ENCODE measurements at places on chromosomes 5 and 9.

DNA sequence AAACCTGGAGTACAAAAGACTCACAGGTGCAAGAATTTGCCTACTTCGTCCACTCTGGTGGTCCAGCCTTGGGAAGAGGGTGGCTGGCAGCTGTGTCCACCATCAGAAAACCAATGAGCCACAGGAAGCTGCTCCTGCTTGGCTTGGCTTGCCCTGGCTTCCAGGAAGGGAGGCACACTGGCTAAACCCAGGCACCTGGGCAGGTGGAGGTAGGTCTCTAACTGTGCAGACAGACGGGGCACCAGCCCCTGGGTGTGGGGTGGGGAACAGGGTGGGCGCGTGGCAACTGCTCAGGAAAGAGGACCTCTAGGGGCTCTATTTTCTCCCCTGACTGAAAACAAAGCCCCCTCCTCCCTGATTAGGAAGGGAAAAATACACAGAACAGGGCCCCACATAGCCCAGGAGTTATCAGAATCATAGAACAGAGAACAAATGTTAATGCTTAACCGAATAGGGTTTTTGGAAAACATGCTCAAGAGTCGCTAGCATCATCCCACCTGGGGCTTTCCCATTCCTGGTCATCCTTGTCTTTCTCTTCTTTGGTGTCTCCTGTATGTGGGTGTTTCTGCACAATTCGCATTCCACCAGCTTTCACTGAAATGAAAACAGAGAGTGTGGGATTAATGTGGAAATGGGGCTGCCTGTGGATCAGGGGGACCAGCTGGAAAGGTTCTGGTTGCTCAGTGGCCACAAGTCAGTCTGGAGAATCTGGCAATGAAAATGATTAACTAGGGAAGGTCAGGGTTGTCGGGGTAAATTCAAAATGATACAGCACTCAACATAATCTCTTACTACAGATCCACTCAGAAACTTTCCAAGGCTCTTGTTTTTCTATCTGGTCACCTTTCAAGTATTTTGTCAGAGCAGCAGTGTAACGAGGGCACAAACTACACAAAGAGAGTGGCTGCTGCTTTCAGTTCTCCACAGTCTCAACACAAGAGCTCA, 13.1 kb downstream of the DAP start:
- DNase-seq, result no peak

DNA sequence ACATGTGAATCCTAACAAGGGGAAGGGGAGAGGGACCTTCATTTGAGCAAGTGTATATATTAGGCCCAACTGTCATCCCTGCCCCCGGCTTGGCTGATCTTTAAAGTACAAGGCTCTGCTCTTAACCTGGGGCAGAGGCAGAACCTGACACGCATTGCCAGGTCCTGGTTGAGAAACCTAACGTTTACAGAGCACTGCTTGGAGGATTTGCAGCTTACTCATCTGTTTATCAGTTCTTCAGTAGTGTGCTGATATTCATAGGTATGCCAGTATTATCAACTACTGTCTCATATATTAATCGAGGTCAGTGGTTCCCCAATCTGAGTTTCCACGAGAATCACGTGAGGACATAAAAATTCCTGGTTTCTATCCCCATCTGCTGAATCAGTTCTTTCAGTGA, 50.4 kb downstream of the ACO1 start:
- DNase-seq, result no peak

GRCh38 chr5:134530301-134531077, 5.0 kb downstream of the JADE2 start:
- no peak for DNase-seq

DNA sequence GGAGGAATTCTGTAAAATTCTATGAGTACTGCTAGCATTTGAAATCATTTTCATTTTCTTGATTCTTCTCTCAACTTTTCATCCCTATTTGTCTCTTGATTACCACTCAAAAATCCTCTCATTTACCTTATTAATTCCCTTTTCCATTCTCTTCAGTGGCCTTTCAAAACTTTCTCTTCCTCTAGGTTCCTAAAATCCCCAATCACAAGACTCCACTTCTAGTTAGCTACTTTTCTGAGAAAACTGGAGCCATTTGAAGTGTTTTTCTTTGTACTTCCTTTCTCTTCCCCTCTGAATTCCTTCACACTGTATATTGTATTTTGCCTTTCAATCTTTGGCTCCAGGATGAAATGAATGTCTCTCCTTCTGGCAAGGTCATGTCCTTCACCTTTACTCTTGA, 61.3 kb upstream of the NR4A3 start:
- no peak for DNase-seq

GRCh38 chr5:41648996-41649395, 138.6 kb upstream of the PLCXD3 start:
- DNase-seq, result no peak

DNA sequence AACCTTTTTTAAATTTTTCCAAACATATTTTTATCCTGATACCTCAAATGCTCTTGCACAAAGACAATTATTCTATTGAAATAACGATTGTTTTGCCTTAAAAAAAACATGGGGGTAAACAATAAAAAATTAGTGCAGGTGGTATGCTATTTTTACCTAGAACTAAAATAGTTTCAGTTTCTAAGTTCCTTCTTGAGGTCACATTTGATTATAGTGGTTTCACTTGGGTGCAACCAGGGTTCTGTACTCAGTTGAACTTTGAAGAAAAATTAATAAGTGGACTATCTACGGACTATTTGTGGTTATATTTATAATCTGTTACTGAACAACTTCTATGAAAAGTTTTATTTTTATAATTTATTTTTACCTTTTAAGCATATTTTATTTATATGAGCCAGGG, 387.1 kb upstream of the IZUMO3 start:
- no peak for DNase-seq

DNA sequence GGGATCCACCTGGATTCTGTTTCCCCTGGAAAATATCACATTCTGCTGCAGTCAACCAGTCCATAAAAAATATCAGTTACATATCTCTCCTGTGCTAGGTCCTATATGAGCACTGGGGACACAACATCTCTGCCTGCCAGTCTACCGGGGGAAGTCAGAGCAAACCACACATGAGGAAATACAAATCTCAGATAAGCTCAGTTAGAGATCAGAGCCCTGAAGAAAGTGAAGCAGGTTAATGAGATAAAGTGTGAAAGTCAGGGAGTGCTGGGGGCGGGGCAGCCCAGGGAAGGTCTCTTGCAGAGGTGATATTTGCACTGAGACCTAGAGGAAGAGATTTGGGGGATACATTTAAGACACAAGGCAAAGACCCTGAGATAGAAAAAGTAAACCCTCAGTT, 67.8 kb upstream of the SLC1A1 start:
- DNase-seq, result no peak

DNA sequence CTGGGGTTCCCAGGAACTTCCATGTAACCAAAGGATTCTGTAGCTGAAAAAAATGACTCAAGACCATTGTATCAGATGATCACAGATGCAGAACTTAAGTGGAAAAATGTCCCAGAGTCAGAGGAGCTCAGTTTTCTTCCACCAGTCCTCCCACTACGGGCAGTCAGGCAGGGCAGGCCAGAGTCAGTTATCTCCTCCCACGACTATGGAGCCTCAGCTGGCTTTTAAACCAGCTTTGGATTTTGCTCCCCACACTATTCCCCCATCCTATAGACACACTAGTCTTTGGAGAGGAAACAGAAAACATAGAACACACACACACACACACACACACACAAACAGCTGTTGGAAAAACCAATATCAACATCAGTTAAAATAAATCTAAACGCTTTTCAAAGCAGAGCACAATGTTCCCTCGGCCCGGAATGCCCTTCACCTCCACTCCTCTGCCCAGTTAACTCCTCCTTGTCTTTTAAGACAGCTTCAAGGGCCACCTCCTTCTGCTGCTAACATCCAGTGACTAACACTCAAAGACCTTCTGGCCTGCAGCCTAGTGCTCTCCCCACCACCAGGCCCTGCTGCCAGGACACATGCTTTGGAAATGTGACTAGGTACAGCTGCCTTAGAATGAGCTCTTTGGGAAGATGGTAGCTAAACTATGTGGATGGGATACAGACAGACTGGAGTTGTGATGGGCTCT, 56.8 kb downstream of the NIPAL4 start:
- DNase-seq, result no peak

GRCh38 chr9:109164042-109164441, 3.0 kb downstream of the FRRS1L start:
- DNase-seq, result no peak

DNA sequence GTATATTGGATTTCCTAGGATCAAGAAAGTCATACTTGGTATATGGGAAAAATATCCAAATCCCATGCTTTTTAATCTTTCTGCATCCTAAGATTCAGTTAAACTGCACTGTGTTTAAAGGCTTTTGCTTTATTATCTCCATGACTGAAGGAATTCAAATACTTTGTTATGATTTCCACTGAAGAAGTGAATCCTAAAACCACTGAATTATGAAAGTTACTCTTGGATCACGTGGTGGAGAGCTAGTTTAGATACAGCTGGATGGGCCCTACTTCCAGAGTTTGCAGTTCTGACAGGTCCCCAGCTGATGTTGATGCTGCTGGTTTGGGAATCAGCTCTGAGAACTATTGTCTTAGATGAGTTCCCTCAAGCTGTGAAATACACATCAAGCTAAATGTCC, 5.0 kb downstream of the DAB2 start:
- DNase-seq, result no peak

DNA sequence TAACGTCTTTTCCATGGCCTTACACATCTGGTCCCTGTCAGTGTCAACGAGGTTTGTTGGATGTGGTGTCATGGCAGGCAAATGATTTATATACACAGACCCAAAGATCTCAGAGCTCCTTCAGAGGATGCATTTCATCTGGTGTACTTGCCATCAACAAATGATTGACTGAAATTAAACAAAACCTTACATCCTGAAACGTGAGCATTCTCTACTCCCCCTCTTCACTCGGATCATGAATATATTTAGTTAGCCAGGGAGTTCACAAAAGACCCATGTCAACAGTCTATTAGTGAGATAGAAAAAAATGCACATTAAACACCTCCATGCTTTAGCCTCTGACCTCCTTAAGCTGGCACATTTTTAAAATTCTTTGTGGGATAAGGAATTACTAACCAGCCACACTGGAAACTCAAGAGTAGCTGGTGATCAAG, 215.6 kb downstream of the EFNA5 start:
- DNase-seq, result no peak

- no peak for DNase-seq
Measured at GRCh38 chr9:112037281-112038016, 137.6 kb downstream of the SUSD1 start.

All from NCI-H526 treated with DMSO at 0.1 percent for 48 hours (cell line).